Stimulated activated CD4-positive, alpha-beta T cell treated with anti-CD3 and anti-CD28 coated beads, Interleukin-1b, Interleukin-23, amount 100 ng/mL, for 48 hours (primary cell): ENCODE measurements at places on chromosomes 12 and 14.

GRCh38 chr12:122738571-122738970, 7.9 kb upstream of the HCAR1 start:
- DNase-seq: no peak

DNA sequence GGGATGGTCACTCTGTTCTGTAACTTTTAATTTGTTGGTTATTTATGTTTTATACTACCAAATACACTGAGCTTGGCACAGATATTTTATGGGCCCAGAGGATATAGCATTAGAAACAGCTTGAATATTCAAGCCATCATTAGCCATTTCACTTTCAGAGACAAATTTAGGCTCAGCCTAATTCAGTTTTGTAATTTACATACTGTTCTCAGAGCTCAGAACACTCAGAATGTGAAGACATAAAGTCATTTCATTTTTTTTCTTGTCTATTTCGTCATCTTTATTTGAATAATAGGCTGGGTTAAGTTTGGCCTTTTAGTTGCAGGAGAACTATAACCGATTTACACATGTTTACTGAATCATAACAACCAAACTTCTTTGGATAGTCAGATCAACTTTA, 361.7 kb downstream of the SNAPC1 start:
- no peak for DNase-seq

- DNase-seq: no peak
Observed at GRCh38 chr12:86712425-86712843, 456.2 kb upstream of the MGAT4C start.

GRCh38 chr12:101299346-101299745, 19.4 kb downstream of the UTP20 start:
- no peak for DNase-seq

GRCh38 chr12:71645268-71645667, 18.4 kb downstream of the ZFC3H1 start:
- DNase-seq: no peak

GRCh38 chr14:94011795-94012194, 14.3 kb upstream of the OTUB2 start:
- no peak for DNase-seq

GRCh38 chr12:70002912-70003255, 177.9 kb downstream of the MYRFL start:
- DNase-seq: no peak

DNA sequence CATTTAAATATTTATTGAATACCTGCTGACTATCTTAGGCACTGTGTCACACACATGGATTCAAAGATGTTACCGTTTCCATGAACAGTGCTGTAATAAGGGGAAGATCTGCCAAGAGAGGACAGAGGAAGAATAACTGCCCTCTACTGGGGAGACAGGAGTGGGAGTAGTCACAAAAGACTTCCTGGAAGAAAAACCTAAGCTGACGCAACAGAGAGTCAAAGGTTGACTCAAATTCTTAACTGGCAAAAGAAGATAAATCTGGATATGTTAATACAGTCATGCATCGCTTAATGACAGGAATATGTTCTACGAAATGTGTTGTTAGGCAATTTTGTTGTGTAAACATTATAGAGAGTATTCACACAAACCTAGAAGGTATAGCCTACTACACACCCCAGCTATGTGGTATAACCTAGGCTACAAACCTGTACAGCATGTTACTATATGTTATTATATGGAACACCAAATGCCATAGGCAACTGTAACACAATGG, 51.5 kb downstream of the DCAF5 start:
- DNase-seq: no peak

DNA sequence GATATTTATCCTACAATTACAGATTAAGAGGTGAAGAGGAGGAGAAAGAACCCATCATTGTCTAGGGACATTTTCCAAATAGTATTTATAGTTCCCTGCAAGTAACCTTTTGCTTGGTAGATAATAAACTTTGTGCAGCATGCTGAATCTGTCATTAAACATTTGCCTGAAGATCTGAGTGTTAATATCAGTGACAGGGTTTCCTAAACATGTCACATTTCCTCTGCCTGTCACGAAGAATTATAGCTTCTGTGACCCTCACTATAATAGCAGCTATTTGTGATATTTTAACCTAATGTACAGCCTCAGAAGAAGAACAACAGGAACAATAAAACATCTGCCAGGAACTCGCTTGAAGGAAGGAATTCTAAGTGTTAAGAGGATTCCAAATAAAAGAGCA, 350.3 kb downstream of the GXYLT1 start:
- no peak for DNase-seq

DNA sequence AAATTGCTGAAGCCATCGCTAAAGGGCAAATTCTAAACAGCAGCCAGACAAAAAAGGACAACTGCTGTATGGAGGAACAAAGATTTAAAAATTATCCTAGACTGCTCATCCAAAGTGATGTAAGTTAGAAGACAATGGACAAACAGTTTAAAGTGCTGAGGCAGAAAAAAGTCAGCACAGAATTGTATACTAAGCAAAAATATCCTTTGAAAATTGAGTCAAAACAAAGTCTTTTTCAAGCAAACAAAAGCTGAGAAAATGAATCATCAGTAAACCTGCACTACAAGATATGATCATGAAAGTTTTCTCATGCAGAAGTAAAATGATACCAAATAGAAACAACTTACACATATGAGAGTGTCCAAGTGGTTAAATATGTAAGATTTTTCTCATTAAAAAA, 43.6 kb downstream of the EML5 start:
- DNase-seq: no peak

DNA sequence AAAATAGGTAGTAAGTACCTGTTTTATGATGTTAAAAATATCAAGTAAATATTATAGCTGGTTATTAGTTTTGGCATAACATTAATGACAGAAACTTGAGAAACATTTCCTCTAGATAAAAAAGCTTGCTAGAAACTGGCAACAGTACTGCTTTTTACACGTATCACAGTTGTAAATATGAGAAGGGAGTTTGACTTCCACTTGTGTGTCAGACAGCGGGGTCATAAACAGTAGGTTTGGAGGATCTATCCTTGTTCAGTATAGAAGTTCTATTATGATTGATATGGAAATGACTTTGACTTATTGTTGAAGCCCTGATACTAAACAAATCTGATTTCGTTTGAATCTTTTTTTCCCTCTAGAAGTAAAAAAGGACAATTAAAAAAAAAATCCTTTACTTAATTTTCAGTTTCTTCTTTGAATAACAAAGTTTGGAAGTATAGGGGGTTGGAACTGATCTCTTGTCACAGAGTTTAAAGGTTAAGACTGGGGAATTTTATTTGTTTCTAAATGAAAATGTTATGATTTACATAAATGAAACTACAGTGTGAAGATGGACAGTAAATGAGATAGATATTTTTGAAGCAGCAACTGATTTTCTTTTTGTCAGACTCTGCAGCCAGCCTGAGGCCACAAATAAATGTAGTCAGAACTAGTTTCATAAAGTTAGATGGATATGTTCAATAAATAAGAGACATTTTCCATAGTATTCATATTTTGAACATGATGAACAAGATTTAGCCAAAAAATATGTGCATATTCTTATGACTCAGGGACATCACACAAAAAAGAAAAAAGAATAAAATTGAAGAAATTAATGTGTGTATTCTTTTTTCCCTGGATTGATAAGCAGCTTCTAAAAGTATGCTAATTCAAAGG, 50.1 kb downstream of the WNK1 start:
- DNase-seq: no peak

GRCh38 chr14:54564868-54565784, 1.8 kb upstream of the SAMD4A start:
- DNase-seq: peak; percentile 59

DNA sequence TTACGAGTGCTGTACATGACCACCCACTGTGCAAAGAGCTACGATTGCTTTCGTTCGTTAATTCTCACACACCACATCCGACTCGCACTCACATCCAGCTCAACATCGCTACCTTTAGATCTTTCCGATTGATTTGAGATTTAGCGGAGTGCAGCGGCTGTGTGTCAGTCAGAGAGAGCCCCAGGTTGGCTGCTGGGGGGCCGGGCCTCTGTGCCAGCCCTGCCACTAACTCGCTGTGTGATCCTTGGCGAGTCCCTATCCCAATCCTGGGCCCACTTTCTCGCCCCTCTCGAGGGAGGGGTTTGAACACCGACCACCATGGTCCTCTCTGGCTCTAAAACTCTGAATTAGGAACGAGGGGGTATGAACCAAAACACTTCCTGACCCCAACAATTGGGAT, 8.6 kb downstream of the DLK1 start:
- no peak for DNase-seq

- no peak for DNase-seq
Observed at GRCh38 chr12:77382096-77382742, 316.9 kb upstream of the E2F7 start.

- DNase-seq: no peak
Observed at GRCh38 chr12:48946205-48946604, 11.1 kb downstream of the ARF3 start.
